ENCODE measurements at places on chromosomes 11 and 22.
A peak's percentile ranks its signal among the peaks of the same experiment; 100 is the strongest.

- no peak for DNase-seq
These were observed 1.5 kb downstream of the EMID1 start for GRCh38 chr22:29207243-29207550.

DNA sequence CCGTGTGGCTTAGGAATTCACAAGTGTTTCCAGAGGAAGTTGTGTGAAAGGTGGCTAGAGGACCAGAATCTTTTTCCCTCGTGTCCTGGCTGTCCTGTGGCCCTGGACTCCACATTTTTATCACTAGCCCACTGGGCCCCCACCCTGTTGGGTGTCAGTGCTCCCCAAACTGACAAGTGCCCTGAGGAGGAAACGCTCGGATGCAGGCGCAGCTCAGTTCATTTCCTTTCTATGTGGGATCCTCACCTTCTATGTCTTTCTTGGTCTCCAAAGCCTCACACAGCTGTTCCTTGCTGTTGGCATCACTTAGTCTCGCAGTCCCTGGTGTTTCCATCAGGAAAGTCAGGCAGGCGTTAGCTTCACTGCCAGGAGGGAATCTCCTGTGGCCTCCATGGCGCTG lies 68.0 kb upstream of the KCNQ1OT1 start:
- DNase-seq: no peak

DNA sequence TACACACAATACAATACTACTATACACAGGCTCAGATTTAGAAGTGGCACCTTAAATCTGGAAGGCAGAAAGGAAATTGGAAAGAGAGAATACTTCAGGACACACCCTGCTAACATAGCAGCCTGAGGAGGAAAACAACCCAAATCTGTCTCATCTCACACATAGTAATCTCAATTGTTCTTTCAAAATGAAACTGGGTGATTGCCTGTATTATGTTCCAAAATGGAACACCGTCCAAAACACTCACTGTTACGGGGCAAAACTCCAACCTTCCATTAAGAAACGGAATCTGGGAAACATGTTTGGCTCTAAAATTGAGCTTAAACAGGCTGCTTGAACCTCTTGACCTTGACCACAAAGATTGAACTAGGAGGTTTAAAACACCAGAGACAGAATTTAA lies 572.6 kb downstream of the OPCML start:
- no peak for DNase-seq

- peak; percentile 44 for DNase-seq
These were observed 24.3 kb downstream of the SLC25A18 start for GRCh38 chr22:17587629-17588028.

DNA sequence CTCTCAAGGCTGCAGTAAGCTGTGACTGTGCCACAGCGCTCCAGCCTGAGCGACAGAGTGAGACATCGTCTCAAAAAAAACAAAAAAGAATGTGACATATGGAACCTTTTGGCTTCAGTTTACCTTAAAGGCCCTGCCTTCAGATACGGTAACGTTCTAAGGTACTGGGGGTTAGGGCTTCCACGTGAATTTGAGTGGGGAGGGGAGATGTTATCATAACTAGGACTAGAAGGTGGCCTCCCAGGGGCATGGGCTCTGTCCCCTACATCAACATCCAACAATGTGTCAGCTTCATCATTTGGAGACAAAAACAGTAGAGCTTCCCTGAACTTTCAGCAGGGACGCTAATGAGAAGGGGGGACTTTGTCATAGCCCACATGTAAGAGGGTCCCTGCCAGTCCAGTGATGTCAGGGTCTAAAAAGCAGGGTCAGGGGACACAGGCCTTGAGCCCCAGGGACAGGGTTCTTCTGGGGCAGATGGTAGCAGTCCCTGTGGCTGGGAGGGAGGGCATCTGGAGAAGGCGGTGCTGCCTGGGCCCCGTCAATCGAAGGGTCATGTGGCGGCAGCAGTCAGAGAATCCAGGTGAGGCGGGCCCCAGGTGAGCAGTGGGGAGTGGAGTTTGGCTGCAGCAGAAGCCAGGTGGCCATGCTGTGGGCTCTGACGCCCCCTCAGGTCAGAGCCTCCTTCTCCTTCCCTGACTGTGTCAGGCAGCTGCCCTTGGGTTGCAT lies 79.8 kb downstream of the BCR start:
- no peak for DNase-seq

DNA sequence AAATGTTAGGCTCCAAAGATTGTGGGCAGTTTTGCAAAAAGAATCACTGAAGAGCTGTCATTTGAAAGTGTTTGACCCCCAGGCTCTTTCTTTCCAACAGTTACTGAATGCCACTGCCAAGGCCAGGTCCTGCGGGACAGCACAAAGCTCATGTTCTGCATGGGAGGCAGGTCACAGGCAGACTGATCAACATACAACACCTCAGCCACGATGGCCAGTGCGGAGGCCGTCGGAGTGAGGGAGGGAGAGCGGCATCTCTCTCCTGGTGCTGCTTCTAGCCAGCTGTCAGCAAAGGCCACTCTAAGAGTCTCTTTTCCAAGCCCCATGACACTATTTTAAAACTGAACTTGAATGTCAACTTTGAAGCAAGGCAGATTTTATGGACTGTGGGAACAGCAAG lies 49.9 kb downstream of the ARFGAP3 start:
- no peak for DNase-seq

All from NCI-H510A treated with DMSO at 0.1 percent for 48 hours (cell line).